ENCODE measurements at places on chromosomes 2 and 18. TPM values are rescaled to one million over a fixed set of nuclear protein-coding genes. Genes with fewer than 3 reads are reported as not detected.

DNA sequence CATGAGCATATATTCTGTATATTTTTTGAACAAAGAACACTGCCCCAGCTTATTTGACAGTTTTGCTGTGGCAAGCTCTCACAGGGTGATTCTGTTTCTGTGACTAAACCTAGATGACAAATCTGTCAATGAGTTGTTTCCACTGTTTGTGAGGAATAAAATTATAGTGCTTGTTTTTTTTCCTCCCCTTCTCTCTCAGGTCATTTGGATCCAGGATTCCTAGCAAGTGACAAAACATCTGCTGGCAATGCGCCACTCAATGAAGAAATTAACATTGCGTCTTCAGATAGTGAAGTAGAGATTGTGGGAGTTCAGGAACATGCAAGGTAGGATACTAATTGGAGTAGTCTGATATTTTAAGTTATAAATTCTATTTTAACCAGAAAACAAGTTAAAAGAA, 149.3 kb downstream of the HAUS1 start:
- no peak for DNase-seq

PSTPIP2 gene
- 21.8 TPM for total RNA-seq

GRCh38 chr2:64670047-64670446, 16.3 kb upstream of the SERTAD2 start:
- no peak for DNase-seq

DNA sequence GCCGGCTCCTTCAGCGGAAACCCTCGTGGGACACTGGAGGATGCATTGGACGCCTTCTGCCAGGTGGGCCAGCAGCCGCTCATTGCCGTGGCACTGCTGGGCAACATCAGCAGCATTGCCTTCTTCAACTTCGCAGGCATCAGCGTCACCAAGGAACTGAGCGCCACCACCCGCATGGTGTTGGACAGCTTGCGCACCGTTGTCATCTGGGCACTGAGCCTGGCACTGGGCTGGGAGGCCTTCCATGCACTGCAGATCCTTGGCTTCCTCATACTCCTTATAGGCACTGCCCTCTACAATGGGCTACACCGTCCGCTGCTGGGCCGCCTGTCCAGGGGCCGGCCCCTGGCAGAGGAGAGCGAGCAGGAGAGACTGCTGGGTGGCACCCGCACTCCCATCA, 7.8 kb upstream of the CENPA start:
- no peak for DNase-seq

NUP35 gene
- 13.3 TPM for total RNA-seq

- no peak for DNase-seq
These were observed 119.0 kb upstream of the CELF4 start for GRCh38 chr18:37684590-37684989.

DNA sequence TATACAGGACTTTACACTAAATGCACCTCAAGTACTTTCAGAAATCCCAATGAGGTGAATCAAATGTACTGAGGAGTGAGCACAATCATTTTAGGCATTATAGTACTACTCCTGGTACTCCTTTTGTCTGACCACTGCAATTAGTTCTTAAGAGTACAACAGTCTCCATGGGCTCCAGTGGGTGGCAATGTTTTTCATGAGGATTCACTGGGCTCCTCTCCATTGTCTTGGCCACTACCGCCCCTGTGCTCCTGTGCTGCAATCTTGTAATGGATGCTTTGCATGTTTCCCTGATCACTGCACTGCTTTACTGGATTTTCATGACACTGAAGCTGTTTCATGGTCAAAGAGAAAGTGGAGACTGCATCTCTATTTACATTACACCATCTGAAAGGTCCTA, 268.5 kb upstream of the ZSWIM2 start:
- no peak for DNase-seq

GRCh38 chr2:98084151-98084868, 2.7 kb upstream of the VWA3B start:
- no peak for DNase-seq

DNA sequence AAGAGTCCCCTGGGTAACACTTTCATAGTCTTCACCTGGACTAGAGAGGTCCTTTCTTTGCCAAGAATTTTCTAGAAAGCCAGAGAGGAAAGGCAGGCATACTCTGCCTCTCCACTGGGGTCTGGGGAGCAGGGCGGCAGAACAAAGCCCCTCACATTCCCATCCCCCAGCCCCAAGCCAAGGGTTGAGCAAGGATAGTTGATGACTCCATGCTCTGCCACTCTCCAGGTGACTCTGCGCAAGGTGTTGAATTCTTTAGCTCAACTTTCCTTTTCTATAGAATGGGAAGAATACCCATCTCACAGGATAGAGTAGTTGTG, 2.9 kb upstream of the GDF7 start:
- DNase-seq, result no peak

- DNase-seq, result no peak
These were observed 3.8 kb upstream of the ANKRD53 start for GRCh38 chr2:70974592-70974991.

DNA sequence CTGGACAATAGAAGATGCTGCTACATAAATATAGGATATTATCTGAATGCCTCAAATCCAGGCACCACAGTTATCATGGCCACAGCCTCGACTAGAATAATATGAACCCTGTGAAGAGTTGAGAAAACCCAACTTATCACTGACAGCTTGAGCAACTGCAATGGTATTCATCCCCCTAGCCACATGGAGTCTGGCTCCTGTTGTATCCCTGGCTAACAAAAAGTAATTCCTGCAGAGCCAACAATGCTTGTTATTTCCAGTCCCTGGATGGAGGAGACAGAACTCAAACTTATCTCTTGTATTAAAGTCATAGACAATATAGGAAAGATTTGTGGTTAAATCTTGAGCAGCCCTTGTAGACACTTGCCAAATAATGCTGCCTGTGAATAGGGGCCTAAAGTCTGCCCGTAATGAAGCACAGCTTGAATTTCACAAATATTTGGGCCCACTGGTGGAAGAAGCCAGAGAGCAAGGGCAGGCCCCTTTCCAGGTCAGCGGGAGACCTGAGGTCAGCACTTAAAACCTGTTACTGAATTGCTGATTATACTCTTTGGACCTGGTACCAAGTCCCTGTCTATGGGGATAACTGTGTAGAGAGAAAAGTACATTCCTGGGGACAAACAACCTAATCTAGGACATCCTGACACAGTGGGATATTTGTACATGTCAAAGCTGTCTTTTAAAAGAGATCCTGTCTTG, 28.4 kb upstream of the SUCLG1 start:
- no peak for DNase-seq

AMER3 gene
- total RNA-seq, result not detected

All from left lung (tissue), 14 donors.